ENCODE measurements at places on chromosomes 4 and X. TPM values are rescaled to one million over a fixed set of nuclear protein-coding genes. Genes with fewer than 3 reads are reported as not detected.

Gene LUZP4
- not detected for total RNA-seq

Gene BRS3
- total RNA-seq = not detected

Gene DIPK2B
- not detected for total RNA-seq

GRCh38 chr4:153426207-153426885 is 39.8 kb upstream of the TMEM131L start:
- DNase-seq = no peak

- no peak for DNase-seq
Measured at GRCh38 chrX:155434906-155435743, 23.3 kb downstream of the F8A3 start.

DNA sequence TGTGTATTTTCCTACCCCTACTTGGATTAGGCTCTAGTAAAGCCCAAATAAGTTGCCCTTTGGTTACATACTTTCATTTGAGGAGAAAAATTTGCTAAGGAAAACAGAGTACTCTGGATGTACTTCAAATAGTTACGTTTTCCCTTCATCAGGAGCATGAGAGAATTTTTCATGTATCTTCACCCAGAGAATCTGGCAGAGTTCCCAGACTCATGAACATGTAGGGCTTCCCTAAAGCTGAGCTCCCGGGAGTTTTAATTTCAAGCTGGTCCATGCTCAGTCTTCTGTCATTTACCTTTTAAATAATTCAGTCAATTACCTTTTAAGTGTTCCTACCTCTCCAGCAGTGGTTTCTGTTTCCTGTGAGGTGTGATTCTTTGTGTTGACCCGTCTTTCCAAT is 367.5 kb upstream of the GRID2 start:
- DNase-seq = no peak

GRCh38 chr4:140141210-140141835 is 12.7 kb downstream of the MAML3 start:
- no peak for DNase-seq

- DNase-seq = no peak
Measured at GRCh38 chr4:163621821-163622220, 127.3 kb downstream of the TMA16 start.

DNA sequence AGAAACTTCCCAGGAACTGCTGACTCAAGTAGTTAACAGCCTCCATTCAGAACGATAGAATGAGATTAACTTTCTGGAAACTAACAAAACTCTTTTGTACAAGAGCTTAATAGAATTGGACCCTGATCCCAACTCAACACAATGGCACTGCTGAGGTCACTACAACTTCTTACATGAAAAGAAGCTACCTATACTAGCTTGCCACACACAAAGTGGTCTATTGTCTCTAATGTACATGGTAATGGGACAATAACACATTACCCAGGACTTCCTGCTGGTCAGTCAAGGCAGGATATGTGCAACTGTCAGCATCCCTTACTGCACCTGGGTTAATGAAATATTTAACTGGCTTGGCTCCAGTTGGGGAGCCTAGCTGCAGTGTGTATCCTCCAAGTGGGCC is 56.2 kb downstream of the BRCC3 start:
- DNase-seq = no peak

DNA sequence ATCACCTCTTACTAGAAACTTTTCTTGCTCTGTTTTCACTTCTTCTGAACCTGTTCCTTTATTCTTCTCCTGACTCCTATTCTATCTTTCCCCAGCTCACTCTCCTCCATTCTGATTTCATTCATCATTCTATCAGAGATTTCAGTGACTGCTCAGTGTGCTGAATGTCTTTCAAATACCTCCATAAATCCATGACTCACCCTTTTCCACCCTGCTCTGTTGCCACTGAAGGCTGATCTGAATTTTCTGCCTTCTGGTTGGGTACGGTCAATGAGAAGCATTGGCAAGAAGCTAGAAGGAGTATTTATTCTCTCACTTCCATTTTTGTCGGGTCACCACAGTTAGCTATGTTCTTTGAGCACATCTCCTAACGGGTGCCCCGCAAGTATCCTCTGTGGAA is 265.9 kb downstream of the CBLL2 start:
- no peak for DNase-seq

DNA sequence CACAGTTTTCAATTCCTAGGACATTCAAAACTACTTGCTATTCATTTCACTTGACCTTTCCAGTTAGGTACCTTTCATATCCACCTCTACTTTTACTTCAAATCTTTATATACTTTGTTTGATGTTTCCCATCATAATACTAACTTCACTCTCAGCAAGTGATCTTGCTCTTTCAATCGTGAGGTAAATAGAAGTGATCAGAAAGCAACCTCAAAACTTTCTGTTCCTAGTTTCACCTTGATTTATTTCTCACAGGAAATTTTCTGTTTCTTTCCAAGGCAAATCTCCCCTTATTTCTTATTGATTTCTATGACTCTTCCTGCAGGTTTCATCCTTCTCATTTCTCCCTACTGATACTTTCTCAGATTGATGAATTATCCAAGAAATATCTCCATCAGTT is 623.5 kb downstream of the FSTL5 start:
- DNase-seq = no peak

GRCh38 chr4:53012738-53013137 is 150.6 kb downstream of the RASL11B start:
- no peak for DNase-seq

DNA sequence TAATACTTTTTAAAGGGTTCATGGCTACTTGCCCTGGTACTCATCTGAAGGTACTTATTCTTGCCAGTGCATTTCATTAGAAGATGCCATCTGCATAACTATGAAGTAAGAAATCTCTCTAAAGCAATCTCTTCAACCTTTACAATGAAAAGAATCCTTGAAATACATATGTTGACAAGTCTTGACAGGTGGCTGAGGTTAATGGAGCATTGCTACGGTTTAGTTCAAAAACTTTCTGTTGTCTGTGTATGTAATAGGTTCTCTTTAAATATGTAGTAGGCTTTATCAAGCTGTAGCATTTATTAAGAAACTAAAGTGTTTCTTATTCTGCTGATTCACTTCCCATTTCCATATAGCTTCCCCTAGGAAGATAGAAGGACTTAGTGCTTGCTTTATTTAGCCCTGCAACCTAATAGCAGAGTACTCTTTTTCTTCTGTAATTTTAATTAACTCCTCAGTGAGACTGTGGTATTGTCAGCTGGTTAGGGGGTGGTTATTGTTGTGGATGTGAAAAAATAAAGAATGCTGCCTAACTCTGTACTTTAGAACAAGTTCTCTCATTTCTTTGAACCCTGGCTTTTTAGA is 39.3 kb downstream of the SLAIN2 start:
- no peak for DNase-seq

GRCh38 chrX:76148041-76148665 is 24.7 kb upstream of the PBDC1 start:
- no peak for DNase-seq

DNA sequence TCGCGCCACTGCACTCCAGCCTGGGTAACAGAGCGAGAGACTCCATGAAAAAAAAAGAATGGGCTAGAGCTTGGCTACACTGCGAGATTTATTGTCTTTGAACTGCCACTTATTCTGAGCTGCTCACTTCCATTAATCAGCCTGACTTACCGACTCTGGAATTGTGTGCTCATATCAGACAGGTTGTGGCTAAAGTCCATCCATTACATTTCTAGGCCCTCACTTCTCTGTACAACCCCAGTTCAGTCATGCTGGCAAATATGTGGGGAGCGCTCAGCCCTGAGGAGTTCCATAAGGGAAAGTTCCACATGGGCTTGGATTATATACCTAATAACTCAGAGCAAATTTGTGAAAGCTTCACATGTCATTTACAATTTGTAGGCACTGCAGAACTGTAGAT is 270.6 kb downstream of the TRIML1 start:
- no peak for DNase-seq

DNA sequence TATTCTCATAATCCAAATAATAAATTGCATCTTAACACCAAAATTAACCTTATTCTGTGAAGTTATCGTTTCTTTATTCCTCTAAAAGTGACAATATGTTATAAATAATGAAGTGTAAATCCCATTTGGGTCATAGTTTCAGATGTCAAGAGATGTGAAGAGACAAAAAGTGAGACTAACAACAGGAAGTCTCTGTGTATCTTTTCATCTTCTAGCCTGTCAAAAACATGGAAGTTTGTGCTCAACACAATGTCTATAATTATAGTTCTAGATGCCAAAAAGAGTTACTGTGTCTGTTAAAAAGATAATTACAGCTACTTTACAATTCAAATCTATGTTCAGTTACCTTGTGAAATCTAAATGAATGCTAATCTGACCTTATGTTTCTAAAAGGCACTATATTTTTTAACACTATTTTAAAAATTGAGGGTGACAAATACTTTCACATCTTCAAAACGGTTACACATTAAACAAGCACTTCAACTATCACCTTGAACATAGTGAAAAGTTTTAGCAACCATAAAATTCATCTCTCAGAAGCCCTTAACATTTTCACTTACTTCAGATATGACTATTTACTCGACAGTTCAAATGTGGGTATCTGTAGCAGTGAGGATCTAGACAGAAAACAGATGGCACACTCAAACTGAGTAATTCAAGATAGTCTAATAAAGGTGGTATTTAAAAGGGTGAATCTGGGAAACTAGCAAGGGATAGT is 509.8 kb downstream of the ARAP2 start:
- DNase-seq = no peak

GRCh38 chr4:16532240-16532970 is 306.1 kb upstream of the TAPT1 start:
- DNase-seq = no peak

Measured in CD8-positive, alpha-beta memory T cell (primary cell).